Left lung (tissue), 14 donors: ENCODE measurements at places on chromosomes 3 and 15. TPM values are rescaled to one million over a fixed set of nuclear protein-coding genes. Genes with fewer than 3 reads are reported as not detected.

Gene IL17RE
- total RNA-seq = 14.4 TPM

GRCh38 chr15:71515375-71516186 lies 294.8 kb upstream of the NR2E3 start:
- no peaks in the 10 kb centered on the region for H3K36me3 ChIP-seq
- peak overlapping the region; percentile 9 for H3K27ac ChIP-seq
- no peaks in the 10 kb centered on the region for H3K4me1 ChIP-seq
- no peak for DNase-seq

DNA sequence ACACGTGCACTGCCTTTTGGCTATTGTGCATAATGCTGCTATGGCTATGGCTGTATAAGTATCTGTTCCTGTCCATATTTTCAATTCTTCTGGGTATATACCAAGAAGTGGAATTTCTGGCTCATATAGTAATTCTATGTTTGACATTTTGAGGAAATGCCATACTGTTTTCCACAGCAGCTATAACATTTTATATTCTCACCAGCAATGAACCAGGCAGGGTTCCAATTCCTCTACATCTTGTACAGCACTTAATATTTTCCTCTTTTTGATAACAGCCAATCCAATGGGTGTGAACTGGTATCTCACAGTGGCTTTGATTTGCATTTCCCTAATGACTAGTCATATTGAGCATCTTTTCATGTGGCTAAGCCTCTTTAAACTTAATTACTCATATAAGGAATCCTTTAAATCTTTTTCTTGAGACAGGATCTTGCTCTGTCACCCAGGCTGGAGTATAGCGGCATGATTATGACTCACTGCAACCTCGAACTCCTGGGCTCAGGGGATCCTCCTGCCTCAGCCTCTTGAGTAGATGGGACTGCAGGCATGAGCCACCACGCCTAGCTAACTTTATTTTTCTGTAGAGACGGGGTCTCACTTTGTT lies 38.1 kb upstream of the IGDCC4 start:
- H3K27me3 ChIP-seq = no peaks in the 10 kb centered on the region
- no peak overlapping the region for H3K4me3 ChIP-seq
- no peaks in the 10 kb centered on the region for H3K36me3 ChIP-seq
- no peak overlapping the region for H3K27ac ChIP-seq
- no peaks in the 10 kb centered on the region for H3K4me1 ChIP-seq

- peak; percentile 10 for DNase-seq
- H3K27me3 ChIP-seq = no peaks in the 10 kb centered on the region
- H3K36me3 ChIP-seq = no peaks in the 10 kb centered on the region
- H3K27ac ChIP-seq = no peak overlapping the region
- no peak overlapping the region for H3K4me3 ChIP-seq
Observed at GRCh38 chr3:57948080-57948671, 60.0 kb upstream of the FLNB start.

Gene MCTP2
- total RNA-seq = 38.8 TPM

DNA sequence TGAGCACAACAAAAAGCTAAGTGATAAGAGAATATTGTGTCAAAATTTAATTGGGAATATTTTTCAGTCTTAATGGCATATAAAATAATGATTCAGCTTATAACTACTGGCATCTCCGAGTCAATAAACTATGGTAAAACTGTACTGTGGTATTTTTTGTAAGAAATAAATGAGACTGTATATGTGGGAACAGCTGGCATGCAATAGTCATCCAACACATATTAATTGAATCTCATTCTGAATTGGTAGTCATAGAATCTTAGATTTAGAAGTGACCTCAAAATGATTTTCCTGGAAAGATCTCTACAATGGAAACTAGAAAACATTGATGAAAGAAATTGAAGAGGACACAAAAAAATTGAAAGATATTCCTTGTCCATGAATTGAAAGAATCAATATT lies 133.4 kb upstream of the SLC7A14 start:
- no peaks in the 10 kb centered on the region for H3K4me1 ChIP-seq
- H3K36me3 ChIP-seq = no peaks in the 10 kb centered on the region
- no peak for DNase-seq
- H3K4me3 ChIP-seq = no peak overlapping the region
- no peaks in the 10 kb centered on the region for H3K27me3 ChIP-seq

Gene TIMP4
- 11.3 TPM for total RNA-seq

DNA sequence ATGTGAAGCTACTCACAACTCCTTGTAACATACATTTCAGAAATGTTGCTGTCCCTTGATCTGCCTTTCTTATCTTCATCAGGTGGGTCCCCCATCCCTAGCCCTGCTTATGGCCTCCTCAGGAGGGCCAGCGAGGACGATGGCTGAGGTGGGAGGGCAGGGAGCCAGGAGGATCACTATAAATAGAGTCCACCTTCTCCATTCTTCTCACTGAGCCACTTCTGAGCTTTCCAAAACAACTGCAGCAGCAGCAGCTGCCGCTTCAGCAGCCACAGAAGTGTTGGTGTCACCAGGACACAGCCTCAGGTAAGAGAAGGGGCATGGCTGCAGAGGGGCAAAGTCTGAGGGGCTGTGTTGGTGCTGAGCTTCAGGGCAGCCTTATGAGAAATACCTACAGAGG lies 53.5 kb downstream of the ANAPC13 start:
- DNase-seq = no peak
- H3K4me3 ChIP-seq = no peak overlapping the region
- H3K36me3 ChIP-seq = no peaks in the 10 kb centered on the region
- H3K4me1 ChIP-seq = no peaks in the 10 kb centered on the region
